T-helper 2 cell (primary cell): ENCODE measurements at places on chromosomes 11 and 22.

GRCh38 chr11:61194169-61194671, 9.1 kb upstream of the PGA3 start:
- DNase-seq = no peak

DNA sequence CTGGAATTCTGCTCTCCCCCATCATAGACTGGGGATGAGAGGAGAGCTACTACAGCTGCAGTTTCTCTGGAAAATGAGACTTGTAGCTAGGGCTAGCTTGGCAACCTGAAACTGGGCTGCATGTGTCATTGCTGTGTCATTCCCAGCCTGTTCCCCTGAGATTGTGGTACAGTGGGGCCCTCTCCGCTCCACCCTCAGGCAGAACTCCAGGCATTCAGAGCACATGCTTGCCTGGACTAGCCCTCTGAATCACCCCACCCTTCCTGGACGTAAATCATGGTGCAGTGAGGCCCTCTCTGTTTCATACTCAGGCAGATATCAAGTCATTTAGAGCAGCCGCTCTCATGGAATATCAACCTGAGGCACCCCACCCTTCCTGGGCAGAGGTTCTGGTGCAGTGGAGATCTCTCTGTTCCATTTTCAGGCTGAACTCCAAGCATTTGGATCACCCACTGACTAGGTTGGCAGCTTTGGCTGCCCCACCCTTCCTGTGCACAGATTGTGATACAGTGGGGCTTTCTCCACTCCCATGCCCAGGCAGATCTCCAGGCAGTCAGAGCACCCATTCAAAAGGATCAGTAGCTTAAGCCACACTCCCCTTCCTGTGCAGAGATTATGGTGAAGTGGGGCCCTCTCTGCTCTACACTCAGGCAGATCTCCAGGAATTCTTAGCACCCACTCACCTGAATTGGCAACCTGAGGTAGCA, 274.4 kb downstream of the C11orf87 start:
- no peak for DNase-seq

GRCh38 chr11:106694501-106694900, 323.8 kb downstream of the GUCY1A2 start:
- no peak for DNase-seq

- DNase-seq = no peak
These were observed 378.3 kb downstream of the BRD1 start for GRCh38 chr22:49449377-49449776.

DNA sequence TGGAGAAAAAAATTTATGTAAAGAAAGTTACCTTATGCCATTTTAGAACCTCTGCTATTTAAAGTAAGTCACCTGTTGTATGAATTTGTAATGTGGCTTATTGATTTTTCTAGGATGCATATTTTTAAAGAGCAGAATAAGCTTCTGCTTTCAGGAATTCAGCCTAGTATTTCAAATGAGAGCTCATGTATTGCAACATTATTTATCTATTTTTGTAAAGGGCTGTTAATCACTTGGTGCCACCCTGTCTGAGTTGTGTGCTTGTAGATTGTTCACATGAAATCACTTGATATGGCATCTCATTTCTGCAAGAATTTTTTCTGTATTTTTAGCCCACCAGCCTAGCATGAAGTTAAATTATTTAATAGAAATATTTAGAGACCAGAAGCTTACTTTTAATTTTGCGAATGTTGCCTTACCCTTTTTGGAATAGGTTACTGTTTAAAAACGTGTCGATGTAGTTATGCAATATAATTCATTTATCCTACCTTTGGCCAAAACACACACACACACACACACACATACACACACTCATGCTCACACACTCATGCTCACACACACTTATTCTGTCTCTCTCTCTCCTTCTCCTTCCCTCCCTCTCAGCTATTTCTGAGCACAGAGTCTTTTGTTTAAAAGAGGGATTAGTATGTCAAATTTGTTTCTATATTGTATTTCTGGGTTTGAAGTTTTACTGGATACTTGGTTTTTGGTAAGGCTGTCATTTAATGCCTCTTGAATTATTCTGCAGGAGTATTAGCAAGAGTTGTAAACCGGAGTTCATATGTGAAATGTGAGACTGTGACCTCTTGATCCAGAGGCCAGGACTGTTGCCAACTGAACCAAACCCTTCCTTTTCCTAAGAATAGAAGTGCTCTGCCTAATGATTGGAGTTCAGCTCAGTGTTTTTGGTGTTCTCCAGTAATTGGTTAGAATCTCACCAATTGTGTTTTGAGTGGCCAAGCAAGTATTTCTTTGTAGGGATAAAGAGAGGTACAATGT, 34.4 kb downstream of the YAP1 start:
- no peak for DNase-seq

GRCh38 chr11:15969701-15970329, 386.5 kb downstream of the SOX6 start:
- DNase-seq = no peak
